CD4-positive, alpha-beta T cell treated with Interferon alpha-2 for 1 hour (primary cell): ENCODE measurements at places on chromosomes 6 and 20.

GRCh38 chr20:60009826-60010616, 51.8 kb downstream of the CDH26 start:
- no peak for DNase-seq

GRCh38 chr6:78192057-78192456, 539.2 kb downstream of the MEI4 start:
- DNase-seq = no peak

DNA sequence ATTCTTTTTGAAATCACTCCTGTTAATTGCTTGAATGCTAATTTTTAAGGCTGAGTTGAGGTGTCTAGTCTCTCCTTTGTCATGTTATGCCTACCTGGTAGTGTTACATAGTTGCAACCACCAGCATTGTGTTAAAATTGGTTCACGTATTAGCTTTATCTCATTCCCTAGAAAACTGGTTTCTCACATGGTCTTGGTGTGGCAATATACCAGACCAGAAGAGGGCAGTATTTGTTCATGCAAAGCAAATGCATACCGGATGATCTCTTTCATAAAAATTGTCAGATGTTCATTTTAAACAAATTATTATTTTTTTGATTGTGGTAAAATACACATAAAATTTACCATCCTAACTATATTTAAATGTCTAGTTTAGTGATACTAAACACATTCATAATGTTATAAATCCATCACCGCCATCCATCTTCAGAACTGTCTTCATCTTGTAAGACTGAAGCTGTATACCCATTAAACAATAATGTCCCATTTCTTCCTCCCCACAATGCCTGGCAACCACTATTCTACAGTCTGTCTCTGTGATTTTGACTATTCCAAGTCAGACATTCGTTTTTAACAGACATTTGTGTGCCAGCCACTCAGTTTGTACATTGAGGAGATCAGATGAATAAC, 92.8 kb downstream of the ATRN start:
- DNase-seq = no peak

DNA sequence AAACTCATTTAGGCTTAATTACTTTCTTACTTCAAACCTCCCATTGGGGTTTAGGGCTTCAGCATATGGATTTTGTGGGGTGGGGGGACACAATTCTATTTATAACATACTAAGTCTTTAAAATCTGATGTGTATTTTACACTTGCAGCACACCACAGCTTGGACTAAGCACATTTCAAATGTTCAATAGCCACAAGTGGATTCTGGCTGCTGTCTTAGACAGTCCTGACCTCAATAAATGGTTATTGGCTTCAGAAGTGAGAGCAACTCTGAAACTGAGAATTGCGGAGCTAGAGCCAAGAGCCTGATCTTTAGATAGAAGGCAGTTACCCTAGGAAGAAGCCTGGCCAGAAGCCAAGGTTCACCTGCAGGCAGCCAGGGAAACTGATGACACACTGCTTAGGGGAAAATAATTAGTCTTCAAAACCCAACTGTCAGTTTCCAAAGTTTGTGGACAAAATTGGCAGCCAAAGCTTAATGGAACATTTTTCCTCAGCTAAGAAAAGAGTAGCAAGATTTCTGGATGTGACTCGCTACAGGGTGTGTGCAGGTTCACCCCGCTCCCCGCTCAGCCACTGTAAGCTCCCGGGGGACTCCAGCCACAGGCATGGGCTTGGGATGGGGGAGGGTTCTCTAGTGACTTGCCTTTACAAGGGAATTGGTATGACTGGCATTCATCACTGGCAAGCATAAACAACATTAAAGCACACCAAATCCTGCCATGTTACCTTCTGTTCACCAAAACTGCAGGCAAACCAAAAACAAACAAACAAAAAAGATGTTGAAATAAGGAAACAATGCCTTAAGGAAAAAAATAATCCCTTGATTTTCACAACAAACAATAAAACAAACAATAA, 219.8 kb downstream of the TFAP2A start:
- DNase-seq = no peak

GRCh38 chr6:72939004-72939403, 286.3 kb downstream of the KHDC1L start:
- no peak for DNase-seq

GRCh38 chr6:41643899-41644269, 5.6 kb downstream of the MDFI start:
- DNase-seq = no peak

- DNase-seq = no peak
Measured at GRCh38 chr6:101462576-101462975, 69.1 kb downstream of the GRIK2 start.

DNA sequence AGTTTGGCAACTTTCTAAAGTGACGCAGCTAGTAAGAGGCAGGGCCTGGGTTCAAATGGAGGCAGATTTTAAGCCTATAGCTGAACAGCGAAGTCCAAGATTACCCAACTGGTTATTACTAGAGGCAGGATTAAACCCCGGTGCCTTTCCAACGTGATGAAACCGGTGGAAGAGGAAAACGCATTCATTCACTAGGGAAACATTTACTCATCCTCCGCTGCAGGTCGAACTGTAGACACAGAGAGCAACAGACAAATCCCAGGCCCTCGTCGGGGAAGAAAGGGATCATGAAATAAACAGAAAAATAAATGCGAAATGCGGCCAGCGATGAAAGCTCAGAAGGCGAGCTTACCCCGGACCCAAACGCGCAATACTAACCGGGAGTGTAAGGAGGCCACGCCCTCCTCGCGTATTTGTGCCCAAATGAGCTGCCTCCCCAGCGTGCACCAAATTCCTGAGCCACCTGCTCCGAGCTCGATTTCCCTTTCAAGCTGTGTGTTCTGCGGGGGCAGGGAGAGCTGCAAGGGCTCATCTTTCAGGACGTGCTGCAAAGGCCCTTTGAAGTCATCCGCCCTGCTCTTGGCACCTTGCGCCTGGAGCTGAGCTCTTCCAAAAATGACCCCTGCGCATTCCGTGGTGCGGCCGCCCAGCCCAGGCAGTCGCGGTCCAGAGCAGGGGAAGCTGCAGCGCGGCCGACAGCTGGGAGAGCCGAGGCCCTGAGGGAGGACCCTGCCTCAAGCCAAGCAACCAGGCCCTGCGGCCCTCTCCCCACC, 46.9 kb downstream of the PDYN start:
- DNase-seq = peak; percentile 60

- DNase-seq = no peak
Measured at GRCh38 chr20:3847429-3847940, 851 bp downstream of the MAVS start.

GRCh38 chr6:124479991-124480430, 482.2 kb upstream of the RNF217 start:
- no peak for DNase-seq

DNA sequence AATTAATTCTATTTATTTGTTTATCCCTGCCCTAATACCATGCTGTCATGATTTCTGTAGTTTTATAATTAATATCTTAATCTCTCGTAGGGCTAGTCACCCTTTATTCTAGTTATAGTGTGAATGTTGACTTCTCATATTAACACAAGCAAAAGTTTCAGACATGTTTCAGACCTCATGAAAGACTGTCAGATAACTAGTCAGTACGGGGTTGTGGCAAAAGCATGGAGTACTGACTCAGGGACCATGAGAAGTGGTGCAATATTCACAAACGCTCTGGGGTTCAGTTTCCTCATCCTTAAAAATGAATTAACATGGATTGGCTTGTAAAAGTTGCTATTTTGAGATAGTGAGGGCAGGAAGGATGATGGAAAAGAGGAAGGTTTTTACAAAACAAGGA, 148.9 kb downstream of the TMEM200A start:
- DNase-seq = no peak

DNA sequence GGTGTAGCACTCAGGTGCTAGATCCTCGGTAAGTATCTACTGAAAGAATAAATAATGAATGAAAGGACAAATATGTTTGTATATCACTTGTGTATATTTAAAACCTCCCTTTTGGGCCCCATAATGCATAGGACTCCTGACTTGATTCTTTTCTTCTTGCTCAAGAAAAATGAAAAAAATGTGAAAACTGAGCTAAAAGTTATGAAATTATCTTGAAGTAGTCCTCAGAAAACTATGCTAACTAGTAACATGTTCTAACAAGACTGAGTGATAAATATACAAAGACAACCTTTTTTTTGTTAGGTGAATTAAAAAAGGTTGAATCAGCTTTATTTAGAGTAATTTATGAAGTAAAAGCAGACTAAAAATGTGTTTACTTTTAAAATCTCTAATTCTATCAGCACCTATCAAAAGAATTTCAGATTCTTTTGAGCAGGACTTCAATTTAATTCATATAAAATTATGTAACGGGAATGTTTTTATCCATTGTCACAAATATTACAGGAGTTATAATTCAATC, 247.8 kb upstream of the JAG1 start:
- no peak for DNase-seq

GRCh38 chr6:55820696-55821095, 54.7 kb downstream of the BMP5 start:
- DNase-seq = no peak

GRCh38 chr6:65280060-65280459, 427.0 kb downstream of the EYS start:
- DNase-seq = no peak
